Inflammatory macrophage treated with lipopolysaccharide for 4 hours (primary cell): ENCODE measurements at places on chromosomes 4 and X.

DNA sequence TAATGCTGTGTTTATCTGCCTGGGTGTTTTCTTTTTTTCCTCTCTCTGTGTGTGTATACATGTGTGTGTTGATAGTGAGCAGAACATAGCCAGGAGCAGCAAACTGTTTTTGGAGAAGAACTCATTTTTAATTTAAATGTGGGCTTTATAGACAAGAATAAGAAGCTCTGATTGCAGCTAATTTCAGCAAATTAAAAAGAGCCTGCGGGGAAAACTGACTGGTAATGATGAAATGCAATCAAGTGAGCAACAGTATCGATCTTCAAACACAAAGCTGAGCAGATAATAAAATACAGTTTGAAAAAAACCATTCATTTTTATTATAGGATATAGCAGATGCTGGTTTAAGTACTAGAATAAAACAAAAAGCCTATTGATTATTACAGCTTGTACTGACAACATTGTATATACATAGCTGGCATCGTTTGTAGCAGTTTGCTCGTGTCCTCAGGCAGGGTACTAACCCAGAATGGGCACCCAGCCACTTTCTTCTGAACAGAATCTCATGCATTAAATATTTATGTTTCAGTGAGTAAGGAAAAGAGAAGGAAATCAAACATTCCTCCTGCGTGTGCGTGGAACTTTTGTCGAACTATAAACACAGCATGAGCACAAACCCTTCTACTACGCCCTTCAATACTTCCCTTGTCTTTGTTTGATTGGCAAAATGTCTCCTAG is 73.5 kb upstream of the ZFP42 start:
- DNase-seq = no peak

DNA sequence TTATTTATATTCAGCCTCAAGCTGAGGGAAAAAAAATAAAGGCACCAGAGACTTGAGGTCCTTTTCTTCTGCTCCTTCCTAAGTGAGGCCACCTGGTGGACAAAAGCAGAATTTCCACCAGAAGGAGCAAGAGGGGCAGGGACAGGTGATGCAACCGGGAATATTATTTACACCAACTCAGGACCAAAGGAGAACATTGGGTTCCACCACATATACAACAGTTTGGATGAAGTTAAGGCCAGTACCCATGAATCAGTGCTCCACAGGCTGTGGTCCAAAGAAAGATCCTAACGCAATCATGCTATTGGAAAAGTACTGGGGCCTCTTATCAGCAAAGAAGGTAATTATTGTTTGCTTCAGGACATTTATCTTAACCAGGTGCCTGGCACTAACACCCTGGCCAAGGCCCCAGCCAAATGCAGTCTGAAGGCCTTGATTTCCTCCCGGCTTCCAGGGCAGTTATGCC is 57.4 kb downstream of the TSC22D3 start:
- peak; percentile 71 for DNase-seq

DNA sequence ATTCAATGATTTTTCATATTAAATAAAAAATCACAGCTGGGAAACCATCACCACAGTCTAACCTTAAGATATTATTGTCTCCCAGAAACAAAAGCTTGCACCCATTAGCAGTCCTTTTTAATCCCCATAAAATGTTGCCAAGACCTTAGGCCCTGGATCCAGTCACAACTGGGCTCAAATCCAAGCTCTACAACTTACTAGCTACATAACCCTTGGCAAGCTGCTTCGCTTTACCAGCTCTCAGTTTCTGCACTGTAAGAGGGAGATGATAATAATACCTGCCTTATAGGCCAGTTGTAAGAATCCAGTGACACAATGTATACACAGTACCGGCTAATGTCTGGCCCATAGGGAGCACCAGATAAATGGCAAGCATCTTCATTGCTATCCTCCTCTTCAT is 400.9 kb upstream of the FGF13 start:
- no peak for DNase-seq

DNA sequence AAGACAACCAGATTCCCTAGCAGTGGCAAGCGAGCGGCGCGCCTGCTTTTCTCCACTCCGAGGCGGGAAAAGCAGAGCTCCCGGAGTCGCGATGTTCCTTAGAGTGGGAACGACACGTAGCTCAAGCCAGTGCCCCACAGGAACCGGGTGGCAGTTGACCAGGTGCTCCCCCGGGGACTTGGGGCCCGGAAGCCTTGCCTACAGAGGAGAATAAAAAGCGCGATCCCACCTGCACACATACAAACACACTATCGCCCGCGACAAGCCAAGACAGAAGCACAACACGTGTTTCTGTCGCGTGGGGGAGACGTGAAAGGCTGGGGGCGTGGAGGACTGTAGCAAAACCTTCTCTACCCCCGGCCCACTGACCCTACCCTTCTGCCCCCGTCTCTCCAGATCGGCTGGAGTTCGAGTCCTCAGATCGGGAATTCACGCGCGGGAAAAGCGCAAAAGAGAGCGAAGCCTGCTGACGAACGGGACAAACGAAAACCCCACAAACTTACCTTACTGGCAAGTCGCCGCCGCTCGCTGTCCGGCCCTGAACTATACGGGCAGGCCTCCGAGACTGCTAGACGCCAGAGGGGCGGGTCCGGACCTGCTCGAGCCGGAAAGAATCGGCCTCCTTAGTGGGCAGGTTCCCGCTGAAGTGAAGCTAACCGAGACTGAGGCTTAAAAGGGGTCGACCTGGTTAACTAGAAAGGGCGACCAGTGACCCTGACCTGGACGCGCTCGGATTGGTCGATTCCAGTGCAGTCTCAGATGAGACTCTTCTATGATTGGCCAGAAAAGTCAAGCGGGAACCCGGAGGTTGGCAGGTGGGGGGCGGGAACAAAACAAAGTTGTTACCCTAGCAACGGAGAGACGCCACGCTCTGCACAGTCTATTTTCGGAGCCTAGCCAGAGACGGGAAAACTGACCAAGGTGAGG is at the start of the genes DNAAF6 and NUP62CL:
TSS of gene DNAAF6 (plus strand) at position 842 of the 927 bp plus-strand sequence. CDS start 6,265 bp downstream, outside the sequence.
TSS of gene NUP62CL (minus strand) at position 664 of the 927 bp plus-strand sequence. CDS start 31,287 bp downstream, outside the sequence.
- peak; percentile 54 for DNase-seq

GRCh38 chrX:119607018-119607389 is 780 bp upstream of the NKRF start:
- DNase-seq = no peak

GRCh38 chrX:53984895-53985294 is 59.4 kb downstream of the PHF8 start:
- no peak for DNase-seq

DNA sequence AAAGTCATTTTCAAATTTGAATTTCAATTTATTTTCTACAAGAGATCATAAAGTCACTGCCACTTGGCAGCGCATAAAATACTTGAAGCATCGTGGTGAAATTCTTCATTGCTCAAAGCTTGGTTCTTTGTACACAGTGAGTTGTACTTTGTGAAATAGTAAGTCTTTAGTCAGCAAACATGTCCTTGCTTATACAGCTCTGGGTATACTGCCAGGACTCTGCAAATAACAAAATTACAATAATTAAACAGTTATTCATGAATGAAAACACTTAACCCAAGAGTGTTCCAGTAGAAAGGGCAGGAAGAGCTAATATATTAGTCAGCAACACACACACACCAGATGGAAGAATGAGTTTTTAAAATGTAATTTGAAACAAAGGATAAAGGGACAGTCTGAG is 1300.9 kb upstream of the DIAPH2 start:
- no peak for DNase-seq

DNA sequence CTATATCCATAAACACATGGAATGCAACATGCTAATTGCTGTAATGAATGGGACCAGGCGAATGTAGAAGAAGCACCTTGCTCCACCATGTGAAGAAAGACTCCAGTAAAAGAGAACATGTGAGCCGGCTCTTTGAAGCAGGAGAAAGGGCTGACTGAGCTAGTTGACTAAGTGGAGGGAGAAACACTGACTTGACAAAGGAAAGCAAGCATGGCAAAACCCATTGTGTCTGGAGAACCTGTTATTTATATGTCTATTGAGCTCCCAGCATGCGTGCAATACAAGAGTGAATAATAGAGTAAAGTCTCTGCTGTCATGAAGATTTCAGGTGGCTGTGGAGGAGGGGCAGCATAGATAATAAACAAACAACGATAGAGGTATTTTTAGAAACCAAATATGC is 559.9 kb downstream of the RAB28 start:
- no peak for DNase-seq
